ENCODE measurements at places on chromosomes 7 and 10.

DNA sequence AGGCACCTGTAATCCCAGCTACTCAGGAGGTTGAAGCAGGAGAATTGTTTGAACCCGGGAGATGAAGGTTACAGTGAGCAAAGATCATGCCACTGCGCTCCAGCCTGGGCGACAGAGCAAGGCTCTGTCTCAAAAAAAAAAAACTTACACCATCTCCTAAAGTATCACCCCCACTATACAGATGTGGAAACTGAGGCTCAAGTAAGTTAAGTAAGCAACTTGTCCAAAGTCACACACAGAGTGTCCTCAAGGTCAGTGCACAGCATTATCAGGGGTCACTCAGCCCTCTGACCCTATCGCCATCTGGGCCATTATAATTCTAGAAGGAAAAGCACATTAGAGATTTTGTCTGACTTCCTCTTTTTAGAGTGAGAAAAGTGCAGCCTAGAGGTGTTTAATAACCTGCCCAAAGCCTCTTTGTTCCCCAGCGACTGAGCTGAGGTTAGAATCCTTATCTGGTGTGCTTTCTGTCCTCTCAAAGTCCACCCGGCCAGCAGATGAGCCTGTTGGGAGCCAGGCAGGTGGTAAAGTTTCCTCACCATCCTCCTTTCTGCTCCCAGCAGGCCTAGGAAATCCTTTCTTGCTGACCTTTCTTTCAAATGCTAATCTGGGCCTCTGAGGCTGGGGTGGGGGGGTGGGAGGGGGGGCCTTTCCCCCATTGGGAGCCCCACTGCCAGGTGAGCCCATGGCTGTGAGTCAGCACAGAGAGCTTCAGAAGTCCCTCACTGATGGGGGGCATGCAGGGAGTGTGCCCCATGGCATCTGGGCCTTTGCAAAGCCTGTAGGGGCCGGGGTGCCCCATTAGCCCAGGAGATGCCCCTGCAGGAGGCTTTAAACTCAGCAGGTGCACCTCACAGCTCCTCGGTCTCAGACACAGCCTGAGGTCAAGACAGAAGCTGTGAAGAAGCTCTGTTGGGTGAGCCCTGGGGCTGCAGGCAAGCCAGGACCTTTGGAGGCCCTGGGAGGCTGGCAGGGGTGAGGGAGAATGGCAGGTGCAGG is 12.0 kb upstream of the KCNMA1 start:
- no peak for DNase-seq

- DNase-seq, result no peak
Observed at GRCh38 chr10:15045380-15045779, 1.6 kb downstream of the OLAH start.

DNA sequence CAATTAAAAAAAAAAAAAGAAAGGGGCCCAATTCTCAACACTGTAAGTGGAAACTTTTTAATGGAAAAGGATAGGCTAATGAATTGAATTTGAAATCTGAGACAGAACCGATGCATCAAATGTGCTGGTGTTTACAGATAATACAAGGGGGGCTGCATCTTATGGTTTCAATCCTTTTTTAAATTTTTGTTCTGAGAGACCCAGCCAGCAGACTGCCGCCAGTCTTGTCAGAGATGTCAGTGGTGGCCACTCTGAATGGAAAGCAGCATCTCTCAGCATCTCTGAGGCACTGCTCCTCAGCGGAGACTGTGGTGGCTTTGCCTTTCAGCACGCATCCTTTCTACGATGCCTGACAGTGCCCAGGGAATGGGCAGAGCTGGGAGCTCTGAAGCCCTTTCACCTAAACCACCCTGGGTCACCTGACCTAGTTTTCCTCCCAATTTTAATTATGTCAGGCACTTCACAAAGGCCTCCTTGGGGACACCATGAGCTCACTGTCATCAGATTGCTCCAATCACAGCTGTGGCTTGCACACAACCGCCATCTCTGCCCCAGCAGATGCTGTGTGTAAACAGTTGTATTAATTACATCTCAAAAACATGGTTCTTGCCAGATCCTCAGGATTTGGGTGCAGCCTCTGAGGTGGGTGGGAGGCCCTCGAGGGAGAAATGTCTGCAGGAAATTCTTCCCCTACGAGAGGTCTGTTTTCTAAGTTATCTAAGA is 81.2 kb downstream of the EGFR start:
- DNase-seq, result no peak

GRCh38 chr7:157700231-157701005 is 363.6 kb downstream of the DNAJB6 start:
- DNase-seq, result no peak

DNA sequence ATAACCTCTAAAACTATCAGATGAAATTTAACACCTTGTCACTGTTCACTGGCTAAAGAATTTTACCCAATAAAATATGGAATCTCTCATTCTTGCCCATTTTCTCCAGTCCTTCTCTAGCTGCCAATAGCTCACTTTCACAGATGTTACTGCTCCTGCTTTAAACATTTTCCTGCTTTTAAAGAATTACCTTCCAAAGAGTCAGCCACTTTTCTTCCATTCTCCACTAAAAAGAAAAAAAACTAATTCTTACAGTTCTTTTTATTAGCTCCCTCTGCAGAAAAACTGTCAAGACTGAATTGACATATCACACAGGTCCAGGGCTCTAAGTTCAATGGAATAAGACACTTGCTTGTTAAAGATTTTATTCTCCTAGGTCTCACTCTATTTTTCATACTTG is 114.8 kb downstream of the SFMBT2 start:
- DNase-seq, result no peak

GRCh38 chr10:124739119-124739921 is 4.9 kb downstream of the FAM53B start:
- DNase-seq, result no peak

Measured in B cell (primary cell).